ENCODE measurements at places on chromosomes 7 and 10.

DNA sequence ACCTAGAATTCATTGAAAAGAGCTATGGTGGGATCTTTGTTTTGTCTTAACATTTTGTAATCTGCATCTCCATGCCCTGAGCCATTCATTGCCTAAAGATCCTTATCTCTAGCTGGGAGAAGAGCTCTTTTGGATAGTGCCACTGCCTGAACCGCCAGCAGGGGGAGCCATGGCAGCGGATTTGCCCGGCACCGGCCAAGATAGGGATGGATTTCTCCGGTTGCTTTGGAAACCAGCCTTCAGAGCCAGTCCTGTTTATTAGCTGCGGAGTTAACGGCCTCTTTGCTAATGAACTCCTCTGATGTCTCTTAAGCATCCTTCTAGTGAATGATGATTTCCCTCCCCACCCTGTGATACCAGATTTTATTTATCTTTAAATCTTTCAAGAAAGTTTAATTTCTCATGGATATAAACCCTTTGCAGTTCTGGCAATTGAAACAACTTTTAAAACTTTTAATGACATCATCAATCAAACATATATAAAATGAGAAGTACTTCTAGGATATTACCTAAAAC lies 58.2 kb upstream of the LYZL2 start:
- peak; percentile 91 for DNase-seq

DNA sequence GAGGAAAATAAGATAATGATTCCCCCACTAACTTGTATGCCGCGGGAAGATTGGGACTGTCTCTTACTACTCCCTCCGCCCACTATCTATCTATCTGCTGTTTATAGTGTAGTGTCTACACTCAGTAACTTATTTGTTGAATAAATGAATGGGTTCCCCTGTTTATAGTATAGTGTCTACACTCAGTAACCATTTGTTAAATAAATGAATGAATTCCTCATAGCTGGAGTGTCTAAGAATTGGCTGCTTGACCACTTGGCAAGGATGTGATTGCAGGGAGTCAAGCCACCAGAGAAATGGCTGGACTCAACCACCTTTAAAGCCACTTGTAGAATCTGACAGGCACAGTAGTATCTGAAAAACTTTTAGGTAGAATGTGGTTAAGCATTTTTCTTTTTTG lies 147.1 kb downstream of the TRIL start:
- no peak for DNase-seq

DNA sequence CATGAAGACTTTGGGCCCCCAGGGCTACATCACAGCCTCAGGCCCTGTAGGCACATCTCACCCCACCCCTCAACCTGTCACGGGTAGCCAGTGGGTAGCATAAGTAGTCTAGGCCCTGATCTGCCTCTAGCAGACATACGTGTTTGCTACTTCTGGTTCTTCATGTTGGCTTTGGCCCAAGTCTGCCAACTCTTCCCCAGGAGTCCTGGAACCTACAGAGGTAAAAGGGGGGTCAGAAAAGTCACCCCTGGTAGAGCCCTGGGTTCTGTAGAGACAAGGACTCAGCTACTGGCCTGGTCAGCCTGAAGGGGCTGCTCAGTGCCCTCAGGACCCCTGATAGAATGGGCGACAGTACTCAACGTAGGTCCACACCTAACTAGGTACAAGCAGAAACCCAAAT lies 67.5 kb upstream of the UNC5B start:
- DNase-seq, result no peak

DNA sequence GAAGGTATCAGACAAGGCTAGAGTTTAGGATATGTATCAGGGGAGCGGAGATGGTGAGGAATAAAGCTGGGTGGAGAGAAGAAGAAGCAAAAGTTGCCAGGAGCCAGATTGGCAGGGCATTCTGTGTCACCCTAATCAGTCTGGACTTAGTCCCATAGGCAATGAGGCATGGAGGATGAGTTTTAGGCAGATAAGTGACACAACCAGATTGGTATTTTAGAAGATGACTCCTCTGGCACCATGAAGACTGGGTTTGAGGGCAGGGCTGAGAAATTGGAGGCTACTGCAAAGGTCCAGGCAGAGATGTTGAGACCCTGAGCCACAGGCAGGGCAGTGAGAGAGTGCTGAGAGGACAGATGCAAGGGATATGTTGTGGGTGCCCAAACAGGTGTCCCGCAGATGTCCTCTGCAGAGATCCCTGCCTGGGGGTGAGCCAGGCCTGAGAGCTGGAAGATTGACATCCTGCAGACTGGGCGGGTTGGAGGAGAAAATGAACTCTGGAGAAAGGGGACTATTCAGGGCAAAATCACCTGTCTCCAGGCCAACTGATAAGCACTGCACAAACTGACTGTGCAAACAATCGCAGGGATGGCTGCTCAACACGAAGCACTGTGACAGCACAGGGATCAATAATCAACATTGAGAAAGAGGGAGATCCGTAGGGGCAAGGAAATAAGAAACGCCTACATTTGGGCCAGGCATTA lies 11.9 kb upstream of the HABP2 start:
- DNase-seq, result no peak

DNA sequence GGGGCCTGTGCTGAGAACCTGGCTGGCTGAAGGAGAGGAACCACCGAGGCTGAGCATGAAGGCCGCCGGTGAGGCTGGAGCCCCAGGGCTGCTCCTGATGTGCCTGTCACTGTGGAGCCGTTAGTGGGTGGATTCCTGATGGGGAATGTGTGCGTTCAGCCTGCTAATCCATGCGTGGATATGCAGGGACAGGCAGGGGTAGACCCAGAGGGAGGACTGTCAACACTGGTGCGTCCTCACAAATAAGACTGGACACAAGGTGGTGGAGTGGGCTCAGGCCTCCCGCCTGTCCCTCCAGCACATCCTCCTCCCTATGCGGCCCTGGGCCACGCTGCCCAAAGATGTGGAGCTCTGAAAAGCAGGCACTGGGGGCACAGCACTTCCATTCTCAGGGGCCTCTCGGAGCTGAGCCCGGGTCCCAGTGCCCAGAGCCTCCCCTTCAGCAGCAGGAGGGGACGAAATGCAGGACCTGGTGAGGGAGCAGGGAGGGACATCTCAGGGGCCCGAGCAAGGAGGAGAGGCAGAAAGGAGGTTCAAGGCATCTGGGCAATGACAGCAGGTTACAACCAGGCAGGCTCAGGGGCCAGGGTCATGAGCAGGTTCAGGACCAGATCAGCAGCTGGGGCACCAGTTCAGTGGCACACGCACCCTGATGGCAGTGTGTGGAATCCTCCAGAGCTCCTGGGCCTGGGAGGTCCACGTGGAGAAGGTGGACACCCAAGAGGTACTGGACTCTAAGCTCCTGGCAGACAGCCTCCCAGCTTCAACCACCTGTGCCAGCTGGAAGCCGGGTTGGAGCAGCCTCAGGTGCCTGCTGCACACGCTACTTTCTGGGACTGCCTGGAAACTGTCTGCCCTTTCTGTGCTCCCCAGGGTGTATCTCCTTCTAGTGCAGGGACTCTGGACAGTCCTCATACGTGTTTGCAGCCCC lies 33.5 kb upstream of the ANTXRL start:
- no peak for DNase-seq

GRCh38 chr10:5906651-5907050 lies 16.6 kb downstream of the FBH1 start:
- DNase-seq, result no peak

- no peak for DNase-seq
Observed at GRCh38 chr10:124604214-124605000, 139.8 kb downstream of the FAM53B start.

GRCh38 chr10:130041451-130042371 lies 68.9 kb downstream of the C10orf143 start:
- no peak for DNase-seq
